ENCODE measurements at places on chromosomes 1 and 21. TPM values are rescaled to one million over a fixed set of nuclear protein-coding genes. Genes with fewer than 3 reads are reported as not detected.

- peak; percentile 6 for DNase-seq
Measured at GRCh38 chr1:226912587-226913176, 27.4 kb upstream of the COQ8A start.

DNA sequence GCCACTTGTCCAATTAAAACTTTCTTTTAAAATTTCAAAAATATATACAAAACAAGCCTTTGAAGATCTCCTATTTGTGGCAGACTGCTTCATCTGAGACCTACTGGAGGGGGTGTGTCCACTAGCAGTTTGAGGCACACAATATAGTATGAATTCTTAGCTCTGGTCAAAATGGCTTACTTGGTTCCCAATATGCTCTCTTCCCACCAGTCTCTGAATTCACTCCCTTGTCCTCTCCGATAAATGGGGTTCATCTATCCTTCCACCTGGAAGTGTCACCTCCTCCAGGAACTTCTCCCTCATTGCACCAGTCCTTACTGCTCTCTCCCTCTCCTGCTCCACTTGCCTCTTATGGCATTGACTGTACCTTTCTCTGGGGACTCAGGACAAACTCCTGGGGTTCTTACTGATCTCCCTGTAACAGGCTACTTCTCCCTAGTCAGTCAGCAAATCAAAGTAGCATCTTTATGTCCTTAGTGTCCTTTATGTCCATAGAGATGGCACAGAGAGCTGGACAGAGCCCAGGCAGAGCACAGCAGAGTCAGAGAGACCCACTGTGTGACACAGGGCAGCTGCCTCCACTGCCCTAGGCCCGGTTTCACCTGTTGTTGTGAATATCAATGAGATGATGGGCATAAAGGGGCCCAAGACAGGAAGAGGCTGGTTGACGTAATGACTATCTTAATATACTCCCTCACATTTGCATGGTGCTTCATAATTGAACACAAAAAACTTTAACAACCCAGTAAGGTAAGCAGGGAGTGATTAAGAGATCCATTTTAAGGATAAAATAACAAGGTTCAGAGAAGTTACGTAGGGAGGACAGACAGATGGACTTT, 3.6 kb downstream of the ASAP3 start:
- no peak for DNase-seq

The FAM177B gene
- not detected for total RNA-seq

The TMEM82 gene
- not detected for total RNA-seq

- DNase-seq: no peak
Measured at GRCh38 chr1:30088594-30088993, 634.8 kb downstream of the MATN1 start.

- no peak for DNase-seq
Measured at GRCh38 chr1:93322349-93322748, 23.4 kb upstream of the DR1 start.

- no peak for DNase-seq
Measured at GRCh38 chr1:53362851-53363642, 35.2 kb upstream of the LRP8 start.

The CMPK1 gene
- total RNA-seq: 75.3 TPM

GRCh38 chr1:229597877-229598276, 28.0 kb downstream of the TAF5L start:
- DNase-seq: peak; percentile 72

DNA sequence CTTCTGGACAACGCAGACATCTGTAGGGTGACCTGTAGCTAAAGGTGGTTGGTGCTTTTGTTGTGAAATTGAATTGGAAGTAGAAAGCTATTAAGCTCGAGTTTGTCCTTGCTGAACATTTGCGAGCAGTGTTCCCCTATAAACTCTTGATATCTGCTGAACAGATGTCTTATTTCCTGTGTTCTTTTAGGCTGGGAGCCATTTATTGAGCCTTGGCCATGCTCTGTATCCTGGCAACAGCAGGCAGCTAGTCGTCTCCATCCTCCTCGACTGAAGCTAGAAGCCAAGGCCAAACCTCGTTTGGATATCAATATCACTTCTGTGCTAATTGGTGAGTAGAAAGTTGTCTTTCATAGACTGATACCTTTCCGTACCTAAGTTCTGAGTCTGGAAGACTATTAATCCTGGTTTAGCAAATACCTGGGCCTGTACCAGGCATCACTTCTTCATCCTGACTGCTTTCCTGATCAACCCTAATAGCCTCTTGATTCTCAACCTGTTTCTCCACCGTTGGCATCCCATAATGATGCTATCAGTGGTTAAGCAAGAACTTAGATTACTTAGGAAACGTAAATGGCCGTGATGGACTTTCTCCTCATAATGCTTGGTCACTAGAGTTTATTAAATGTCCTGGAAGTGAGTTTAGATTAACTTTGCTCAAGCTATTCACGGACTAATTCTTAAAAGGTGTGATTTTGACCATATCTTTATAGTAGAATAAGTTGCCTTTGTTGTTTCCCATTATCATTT, 103.4 kb downstream of the VPS13D start:
- DNase-seq: no peak

- no peak for DNase-seq
Measured at GRCh38 chr1:97501628-97502027, 419.2 kb downstream of the DPYD start.

The PDE4B gene
- total RNA-seq: 15.6 TPM

The NOS1AP gene
- total RNA-seq: 0.18 TPM

The DENND2C gene
- total RNA-seq: 3.1 TPM

GRCh38 chr1:243903895-243904294, 53.9 kb upstream of the AKT3 start:
- peak; percentile 44 for DNase-seq

The MMP23B gene
- total RNA-seq: 1.1 TPM

DNA sequence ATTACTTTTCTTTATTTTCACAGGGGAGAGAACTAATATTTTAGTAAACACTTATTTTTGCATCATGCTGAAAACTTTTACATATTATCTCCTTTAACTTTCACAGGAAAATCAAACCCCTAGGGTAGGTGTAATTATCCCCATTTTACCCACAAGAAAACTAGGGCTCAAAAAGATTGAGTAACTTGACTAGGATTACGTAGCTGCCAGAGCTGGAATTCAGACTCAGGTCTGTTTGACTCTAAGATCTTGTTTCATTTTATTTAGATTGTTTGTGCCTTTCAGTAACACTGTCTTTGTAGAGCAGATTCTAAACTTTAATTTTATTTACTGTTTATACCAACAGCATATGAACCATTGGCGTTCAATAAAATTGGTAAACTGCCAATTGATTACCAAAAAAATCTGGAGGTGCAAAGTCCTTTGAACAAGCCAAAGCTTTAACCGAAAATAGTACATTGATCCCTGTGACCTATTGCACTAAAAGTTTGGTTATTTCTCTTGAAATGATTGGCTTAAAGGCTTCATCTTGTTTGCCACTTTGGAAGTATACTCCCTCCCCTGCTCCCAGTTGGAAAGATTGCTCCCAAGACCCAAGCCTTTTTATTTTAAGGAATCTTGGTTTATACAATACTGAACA, 71.0 kb upstream of the WDR26 start:
- no peak for DNase-seq

The TRIM46 gene
- total RNA-seq: 2.5 TPM

- peak; percentile 53 for DNase-seq
Measured at GRCh38 chr21:34126269-34126668, 52.9 kb downstream of the MRPS6 start.

The S100A14 gene
- not detected for total RNA-seq

DNA sequence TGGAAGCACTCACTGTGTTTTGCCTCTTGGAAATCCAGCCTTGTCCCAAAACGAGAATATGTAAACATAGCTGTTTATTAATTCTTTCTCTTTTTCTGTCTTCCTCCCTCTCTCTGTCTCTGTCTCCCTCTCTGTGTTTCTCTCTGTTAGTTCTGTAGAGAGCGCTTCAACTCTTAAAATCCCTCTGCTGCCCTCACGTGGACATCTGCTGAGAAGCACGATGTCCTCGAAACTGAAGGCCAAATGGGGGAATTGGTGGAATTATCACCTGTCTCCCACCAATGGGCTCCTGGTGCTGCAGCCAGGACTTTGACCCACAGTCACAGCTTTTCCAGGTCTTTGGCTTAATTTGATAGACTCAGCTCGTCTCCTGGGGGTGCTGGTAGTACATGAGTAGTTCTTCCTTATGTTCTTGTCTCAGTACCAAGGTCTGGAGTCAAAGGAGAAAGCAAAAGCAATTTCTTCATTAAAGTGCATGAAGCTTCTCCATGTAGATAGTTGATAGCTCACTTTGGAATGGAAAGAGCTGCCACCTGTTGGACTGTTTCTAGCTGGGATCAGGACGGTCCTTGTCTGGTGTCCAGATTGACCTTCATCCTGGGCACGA, 5.5 kb upstream of the GBP6 start:
- DNase-seq: peak; percentile 65

The NHLH1 gene
- not detected for total RNA-seq

The RCC2 gene
- 24.2 TPM for total RNA-seq

DNA sequence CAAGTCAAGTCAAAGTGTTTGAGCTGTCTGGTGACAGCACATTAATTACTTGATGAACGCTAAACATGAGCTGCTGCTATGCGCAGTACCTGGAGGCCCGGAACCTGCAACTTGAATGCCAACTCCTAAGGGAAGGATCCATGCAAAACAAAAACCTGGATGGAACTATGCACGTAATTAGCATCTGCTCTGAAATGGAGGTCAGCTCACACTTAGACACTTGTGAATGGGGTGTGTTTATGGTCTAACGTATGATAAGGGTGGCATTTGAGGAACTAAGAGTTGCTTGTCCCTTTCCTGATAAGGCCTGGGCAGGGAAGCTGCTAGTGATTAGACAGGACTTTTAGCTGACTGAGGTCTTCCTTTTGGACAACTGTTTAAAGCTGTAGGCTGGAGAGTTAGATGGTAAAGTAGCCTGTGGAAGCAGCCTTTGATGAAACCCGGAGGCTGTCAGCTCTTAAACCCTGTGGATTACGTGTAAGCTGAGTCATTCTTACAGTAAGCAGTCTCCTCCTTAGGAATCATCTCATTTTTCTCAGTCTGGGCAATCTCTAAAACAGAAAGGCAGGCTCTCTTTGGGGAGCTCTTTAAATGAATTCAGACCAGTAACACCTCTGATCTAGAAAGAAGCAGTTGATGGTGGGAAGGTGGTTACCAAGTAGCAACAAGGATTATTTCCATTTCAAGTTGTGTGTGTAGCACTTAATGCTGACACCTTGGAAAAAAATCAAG, 6.8 kb downstream of the TENT5C start:
- peak; percentile 88 for DNase-seq

GRCh38 chr1:206816390-206817287, 44.3 kb upstream of the IL10 start:
- peak; percentile 40 for DNase-seq

The CFH gene
- total RNA-seq: 12.8 TPM

The PSEN2 gene
- total RNA-seq: 20.0 TPM

GRCh38 chr1:4086085-4086850, 186.2 kb upstream of the C1orf174 start:
- DNase-seq: no peak

The OR2T33 gene
- not detected for total RNA-seq
